ENCODE measurements at places on chromosomes 6 and 20.

DNA sequence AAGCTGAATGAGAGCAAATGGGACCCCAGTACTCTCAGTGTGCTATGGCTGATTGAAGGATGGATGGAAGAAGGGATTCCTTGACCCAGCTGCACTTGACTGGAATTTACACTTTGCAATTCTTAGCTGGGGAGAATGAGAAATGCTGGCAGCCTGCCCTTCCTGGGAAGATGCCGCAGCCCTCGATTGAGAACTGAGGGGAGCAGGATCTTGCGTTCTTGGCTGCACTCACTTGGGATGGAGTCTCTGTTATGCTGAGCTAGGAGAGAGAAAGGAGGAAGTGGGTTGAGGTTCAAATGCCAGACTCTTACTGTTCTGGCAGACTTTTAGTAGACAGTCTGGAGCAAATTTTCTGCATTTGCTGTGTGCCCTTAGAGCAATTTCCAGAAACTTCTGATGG is 221.2 kb downstream of the FNDC1 start:
- no peak overlapping the region for H3K27ac ChIP-seq
- no peaks in the 10 kb centered on the region for H3K36me3 ChIP-seq
- no peak for DNase-seq
- H3K27me3 ChIP-seq = peaks cover 13% of the 10 kb centered on the region
- no peak overlapping the region for H3K4me3 ChIP-seq

GRCh38 chr6:115830895-115831294 is 229.8 kb downstream of the FRK start:
- H3K27me3 ChIP-seq = no peaks in the 10 kb centered on the region
- no peaks in the 10 kb centered on the region for H3K4me1 ChIP-seq
- no peak for DNase-seq
- no peaks in the 10 kb centered on the region for H3K36me3 ChIP-seq

DNA sequence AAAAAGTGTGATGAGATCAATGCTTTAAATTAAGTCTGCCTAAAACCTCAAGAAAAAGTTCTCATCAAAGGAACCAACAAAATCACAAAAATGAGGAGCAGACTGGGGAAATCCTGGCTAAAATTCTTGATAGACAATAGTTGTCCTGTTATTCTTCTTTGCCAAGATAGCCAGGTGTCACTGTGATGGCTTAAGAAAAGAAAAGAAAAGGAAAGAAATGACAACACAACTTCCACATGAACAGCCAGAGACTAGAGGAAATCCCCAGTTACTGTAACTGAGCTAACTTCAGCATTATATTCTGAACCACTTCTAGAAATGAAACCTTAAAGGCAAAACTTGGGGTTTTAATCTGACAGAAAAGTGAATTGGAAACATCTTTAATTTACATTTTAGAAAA is 129.6 kb downstream of the CD24 start:
- H3K4me3 ChIP-seq = no peak overlapping the region
- peaks cover 8% of the 10 kb centered on the region for H3K27me3 ChIP-seq
- H3K36me3 ChIP-seq = no peaks in the 10 kb centered on the region
- no peaks in the 10 kb centered on the region for H3K4me1 ChIP-seq

DNA sequence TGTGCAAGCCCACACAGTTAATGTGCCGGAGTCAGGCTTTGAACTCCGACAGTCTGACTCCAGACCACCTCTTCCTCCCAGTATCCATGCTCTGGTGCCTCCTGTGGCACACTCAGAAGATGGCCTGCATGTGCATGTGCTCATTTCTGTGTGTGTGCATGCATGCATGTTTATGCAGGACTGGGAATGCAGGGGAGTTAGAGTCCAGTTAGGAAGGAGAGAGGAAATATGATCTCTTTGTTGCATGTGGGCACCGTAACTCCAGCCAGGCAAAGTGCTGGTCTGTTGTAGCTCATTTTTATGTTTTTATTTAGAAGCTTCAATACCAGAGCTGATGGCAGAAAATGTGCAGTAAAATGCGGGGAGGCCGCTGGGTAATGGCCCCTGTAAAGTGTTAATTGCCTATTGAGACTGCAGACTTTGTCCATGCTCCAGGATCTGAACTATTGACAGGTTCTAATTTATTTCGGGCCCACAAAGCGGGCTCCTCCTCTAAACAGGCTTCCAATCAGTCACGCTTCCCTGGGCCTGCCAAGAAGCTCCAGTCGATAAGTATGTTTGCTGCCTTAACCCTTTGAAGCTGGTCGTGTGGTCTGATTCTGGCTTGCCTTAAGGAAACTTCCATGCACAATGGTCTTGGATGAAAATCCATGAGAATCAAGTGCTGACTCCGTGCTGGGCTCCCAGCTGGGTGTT is 248.3 kb downstream of the DHX35 start:
- no peaks in the 10 kb centered on the region for H3K27me3 ChIP-seq
- no peak overlapping the region for H3K27ac ChIP-seq
- H3K36me3 ChIP-seq = no peaks in the 10 kb centered on the region
- DNase-seq = no peak
- no peak overlapping the region for H3K4me3 ChIP-seq

DNA sequence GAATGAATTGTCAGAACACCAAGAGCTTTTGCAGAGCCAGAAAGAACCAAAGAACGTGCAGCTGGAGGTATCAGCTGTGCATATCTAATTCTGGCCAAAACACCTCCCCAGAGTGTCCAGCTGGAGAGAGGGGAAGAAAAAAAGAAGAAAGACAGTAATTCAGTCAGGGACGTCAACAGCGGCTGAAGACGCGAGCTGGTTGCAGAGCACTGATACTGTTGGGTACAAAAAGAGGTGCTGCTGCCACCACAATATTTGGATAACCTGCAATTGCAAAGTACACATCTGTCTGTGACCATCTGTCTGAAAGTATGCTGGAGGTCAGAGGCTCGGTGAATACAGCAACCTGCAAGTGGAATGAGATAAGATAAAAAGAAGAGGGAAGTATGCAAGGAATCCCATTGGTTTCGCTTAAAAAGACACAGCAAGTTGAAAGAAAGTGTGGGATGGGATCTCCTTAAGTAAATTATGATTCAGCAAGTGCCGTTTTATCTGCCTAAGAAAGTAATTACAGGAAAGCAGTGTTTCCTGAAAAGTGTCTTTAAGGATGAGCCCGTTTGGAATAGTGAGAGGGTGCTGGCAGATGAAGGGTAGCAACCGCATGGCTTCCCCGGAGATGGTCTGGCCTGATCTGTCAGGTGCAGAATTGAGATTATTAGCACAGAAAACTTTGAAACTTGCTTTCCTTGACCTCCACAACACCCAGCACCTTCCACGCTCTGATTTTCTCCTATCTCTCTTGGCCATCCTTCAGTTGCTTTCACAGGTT is 189.9 kb upstream of the PRDM1 start:
- no peaks in the 10 kb centered on the region for H3K27me3 ChIP-seq
- H3K27ac ChIP-seq = no peak overlapping the region
- H3K4me1 ChIP-seq = peaks cover 41% of the 10 kb centered on the region
- peaks cover 3% of the 10 kb centered on the region for H3K36me3 ChIP-seq
- no peak overlapping the region for H3K4me3 ChIP-seq

DNA sequence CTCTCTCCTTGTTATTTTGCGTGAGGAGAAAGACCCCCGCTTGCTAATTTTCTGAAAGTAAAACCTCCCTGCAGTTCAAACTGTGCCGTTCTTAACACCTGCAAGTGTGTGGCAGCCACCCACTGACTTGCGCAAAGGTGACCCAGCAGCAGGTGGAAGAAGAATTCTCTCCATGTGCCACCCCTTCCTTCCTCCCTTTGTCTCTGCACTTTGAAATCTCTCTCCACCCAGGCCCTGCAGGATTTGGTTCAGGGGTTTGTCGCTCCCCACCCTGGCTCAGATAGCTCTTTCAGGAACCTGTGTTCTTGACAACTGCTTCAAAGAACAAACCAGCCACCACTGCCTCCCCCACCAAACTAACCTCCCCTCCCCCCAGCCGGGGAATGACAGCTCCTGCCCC is 41.4 kb downstream of the ZNF831 start:
- H3K27me3 ChIP-seq = no peaks in the 10 kb centered on the region
- no peak overlapping the region for H3K27ac ChIP-seq
- peaks cover 2% of the 10 kb centered on the region for H3K4me1 ChIP-seq
- DNase-seq = no peak

DNA sequence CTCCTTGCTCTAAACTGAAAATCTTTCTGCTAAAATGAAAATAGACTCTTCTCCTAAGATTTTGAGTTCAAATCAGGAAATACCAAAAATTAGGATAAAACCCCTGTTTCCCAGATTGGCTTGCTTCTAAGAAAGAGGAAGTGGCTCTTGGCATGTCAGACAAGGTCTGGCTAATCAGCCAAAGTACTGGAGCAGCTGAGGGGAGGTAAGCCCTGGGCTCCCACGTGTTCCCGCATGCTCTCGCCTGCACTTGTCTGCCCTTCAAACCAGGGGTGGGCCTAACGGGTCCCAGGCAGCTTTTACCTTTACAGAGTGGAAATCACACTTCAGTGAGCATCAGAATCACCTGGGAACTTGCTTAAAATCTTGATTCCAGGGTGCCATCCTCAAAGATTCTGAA is 43.2 kb upstream of the GABRR1 start:
- no peaks in the 10 kb centered on the region for H3K36me3 ChIP-seq
- peaks cover 5% of the 10 kb centered on the region for H3K27me3 ChIP-seq
- H3K4me1 ChIP-seq = no peaks in the 10 kb centered on the region
- no peak for DNase-seq
- no peak overlapping the region for H3K4me3 ChIP-seq

DNA sequence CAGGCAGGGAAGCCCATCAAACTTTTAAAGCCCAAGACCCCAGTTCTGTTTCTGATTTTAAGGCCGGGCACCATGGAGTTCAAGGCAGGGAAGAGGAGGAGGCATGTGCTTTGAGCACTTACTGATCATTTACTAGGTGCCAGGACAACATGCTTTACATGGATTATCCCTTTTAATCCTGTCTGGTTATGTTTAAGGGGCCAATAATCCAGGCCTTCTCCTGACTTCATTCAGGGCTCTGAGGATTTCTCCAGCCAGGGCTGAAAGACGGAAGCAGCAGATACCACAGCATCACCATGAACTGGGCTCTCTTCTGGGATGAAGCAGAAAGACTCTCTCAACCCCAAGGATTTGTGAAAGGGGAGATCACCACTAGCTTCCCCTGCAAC is 4.1 kb downstream of the CCND3 start:
- peak overlapping the region; percentile 93 for H3K4me3 ChIP-seq
- H3K4me1 ChIP-seq = peaks cover 65% of the 10 kb centered on the region
- DNase-seq = no peak
- no peaks in the 10 kb centered on the region for H3K27me3 ChIP-seq

- H3K27ac ChIP-seq = no peak overlapping the region
- H3K4me3 ChIP-seq = no peak overlapping the region
- no peaks in the 10 kb centered on the region for H3K4me1 ChIP-seq
- DNase-seq = no peak
- no peaks in the 10 kb centered on the region for H3K36me3 ChIP-seq
These were observed 9.3 kb downstream of the PKHD1 start for GRCh38 chr6:52077961-52078625.

- peaks cover 14% of the 10 kb centered on the region for H3K4me1 ChIP-seq
- no peak overlapping the region for H3K4me3 ChIP-seq
- DNase-seq = peak; percentile 48
- no peaks in the 10 kb centered on the region for H3K36me3 ChIP-seq
These were observed 75.4 kb upstream of the ECI2 start for GRCh38 chr6:4210629-4211419.

GRCh38 chr6:150413781-150414281 is 45.0 kb downstream of the IYD start:
- H3K27ac ChIP-seq = no peak overlapping the region
- H3K27me3 ChIP-seq = peaks cover 50% of the 10 kb centered on the region
- no peak overlapping the region for H3K4me3 ChIP-seq
- no peaks in the 10 kb centered on the region for H3K36me3 ChIP-seq
- no peak for DNase-seq

DNA sequence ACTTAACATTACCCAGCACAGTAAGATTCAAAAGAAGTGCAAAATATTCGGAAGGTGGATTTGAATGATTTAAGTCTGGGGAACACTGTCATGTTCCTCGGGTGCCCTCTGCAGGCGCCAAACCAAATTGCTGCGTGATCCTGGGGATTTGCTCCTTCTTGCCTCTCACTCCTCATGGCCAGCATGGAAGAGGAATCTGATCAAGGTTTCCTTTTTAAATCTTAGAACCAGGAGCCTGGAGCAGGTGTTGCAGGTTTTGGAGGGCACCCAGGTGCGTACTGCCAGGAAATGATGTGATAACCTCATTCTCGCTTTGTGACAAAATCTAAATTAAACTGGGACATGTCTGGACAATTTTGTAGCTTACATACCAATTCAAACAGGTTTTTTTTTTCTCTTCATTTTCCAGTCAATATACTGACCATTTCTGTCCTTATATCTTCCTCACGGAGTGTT is 8.1 kb upstream of the PFDN4 start:
- H3K4me1 ChIP-seq = no peaks in the 10 kb centered on the region
- H3K27ac ChIP-seq = no peak overlapping the region
- H3K27me3 ChIP-seq = peaks cover 5% of the 10 kb centered on the region
- no peak overlapping the region for H3K4me3 ChIP-seq

GRCh38 chr6:18053555-18054445 is 66.4 kb upstream of the KIF13A start:
- H3K36me3 ChIP-seq = no peaks in the 10 kb centered on the region
- no peak overlapping the region for H3K27ac ChIP-seq
- no peak overlapping the region for H3K4me3 ChIP-seq
- no peak for DNase-seq
- peaks cover 3% of the 10 kb centered on the region for H3K4me1 ChIP-seq

DNA sequence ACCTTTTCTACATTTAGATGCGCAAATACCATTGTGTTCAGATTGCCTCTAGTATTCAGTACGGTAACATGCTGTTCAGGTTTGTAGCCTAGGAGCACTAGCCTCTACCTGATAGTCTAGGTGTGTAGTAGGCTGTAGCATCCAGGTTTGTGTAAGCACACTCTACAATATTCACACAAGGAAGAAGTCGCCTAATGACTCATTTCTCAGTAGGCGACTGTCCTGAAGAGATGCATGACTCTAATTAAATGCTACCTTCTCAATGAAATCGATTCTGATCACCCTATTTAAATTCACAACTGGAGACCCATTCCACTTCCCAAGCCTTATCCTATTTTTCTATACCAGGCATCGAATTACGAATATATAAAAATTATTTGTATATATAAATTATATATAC is 1.3 kb downstream of the MCUR1 start:
- peaks cover 33% of the 10 kb centered on the region for H3K36me3 ChIP-seq
- H3K27ac ChIP-seq = peak overlapping the region; percentile 52
- H3K4me3 ChIP-seq = peak overlapping the region; percentile 90
- H3K27me3 ChIP-seq = peaks cover 3% of the 10 kb centered on the region
- no peak for DNase-seq

- peaks cover 37% of the 10 kb centered on the region for H3K36me3 ChIP-seq
- no peak for DNase-seq
- peak overlapping the region; percentile 92 for H3K4me3 ChIP-seq
- H3K4me1 ChIP-seq = peaks cover 25% of the 10 kb centered on the region
These were observed 1.0 kb downstream of the PCIF1 start for GRCh38 chr20:45935416-45936046.

- H3K36me3 ChIP-seq = peaks cover 8% of the 10 kb centered on the region
- no peak for DNase-seq
- peaks cover 5% of the 10 kb centered on the region for H3K4me1 ChIP-seq
These were observed 154.0 kb downstream of the TRIM27 start for GRCh38 chr6:28769626-28770402.

DNA sequence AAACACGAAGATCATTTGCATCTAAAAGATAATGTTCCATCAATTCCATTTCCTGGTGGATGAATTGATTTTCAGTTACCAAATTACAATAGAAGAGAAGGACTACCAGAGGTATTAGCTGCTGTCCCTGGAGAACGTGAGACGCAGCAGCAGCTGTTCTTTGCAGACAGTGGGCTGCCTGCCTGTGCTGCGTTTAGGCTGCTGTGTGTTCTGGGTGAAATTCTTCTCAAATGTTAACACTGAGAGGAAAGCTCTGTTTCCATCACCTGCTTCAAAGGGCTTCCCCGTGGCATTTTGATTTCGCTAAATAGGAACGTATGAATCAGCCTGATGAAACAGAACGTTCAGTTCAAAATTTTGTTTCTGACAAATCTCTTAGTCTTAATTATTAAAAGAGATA is 362.2 kb downstream of the C6orf118 start:
- H3K4me3 ChIP-seq = no peak overlapping the region
- no peaks in the 10 kb centered on the region for H3K4me1 ChIP-seq
- DNase-seq = no peak
- no peaks in the 10 kb centered on the region for H3K27me3 ChIP-seq
- no peak overlapping the region for H3K27ac ChIP-seq
